Mammary epithelial cell (primary cell): ENCODE measurements at places on chromosomes 1 and 21. TPM values are rescaled to one million over a fixed set of nuclear protein-coding genes. Genes with fewer than 3 reads are reported as not detected.

- DNase-seq = no peak
Measured at GRCh38 chr1:89529196-89529595, 4.6 kb downstream of the LRRC8B start.

- DNase-seq = no peak
Measured at GRCh38 chr1:14930247-14930965, 223.1 kb upstream of the TMEM51 start.

FHL3 gene
- 12.1 and 21.5 TPM in 2 replicates for total RNA-seq

HSD11B1 gene
- 0.51 TPM in 1 of 2 replicates, not detected in the other for total RNA-seq

- DNase-seq = no peak
Measured at GRCh38 chr1:89735479-89735878, 85.4 kb upstream of the LRRC8D start.
